ENCODE measurements at places on chromosomes 1 and 21.

DNA sequence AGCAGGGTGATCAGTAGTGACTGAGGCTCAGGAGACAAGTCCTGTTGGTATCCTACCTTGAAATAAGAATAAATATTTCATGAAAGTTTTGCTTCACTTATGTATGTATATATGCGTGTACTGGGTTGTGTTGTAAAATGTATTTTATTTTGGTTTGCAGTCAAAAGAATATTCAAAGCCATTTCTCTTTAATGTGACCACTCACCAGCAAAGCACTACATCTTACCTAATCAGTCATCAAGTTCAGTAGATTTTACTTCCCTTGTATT lies 11.0 kb downstream of the SCP2 start:
- no peak for DNase-seq

DNA sequence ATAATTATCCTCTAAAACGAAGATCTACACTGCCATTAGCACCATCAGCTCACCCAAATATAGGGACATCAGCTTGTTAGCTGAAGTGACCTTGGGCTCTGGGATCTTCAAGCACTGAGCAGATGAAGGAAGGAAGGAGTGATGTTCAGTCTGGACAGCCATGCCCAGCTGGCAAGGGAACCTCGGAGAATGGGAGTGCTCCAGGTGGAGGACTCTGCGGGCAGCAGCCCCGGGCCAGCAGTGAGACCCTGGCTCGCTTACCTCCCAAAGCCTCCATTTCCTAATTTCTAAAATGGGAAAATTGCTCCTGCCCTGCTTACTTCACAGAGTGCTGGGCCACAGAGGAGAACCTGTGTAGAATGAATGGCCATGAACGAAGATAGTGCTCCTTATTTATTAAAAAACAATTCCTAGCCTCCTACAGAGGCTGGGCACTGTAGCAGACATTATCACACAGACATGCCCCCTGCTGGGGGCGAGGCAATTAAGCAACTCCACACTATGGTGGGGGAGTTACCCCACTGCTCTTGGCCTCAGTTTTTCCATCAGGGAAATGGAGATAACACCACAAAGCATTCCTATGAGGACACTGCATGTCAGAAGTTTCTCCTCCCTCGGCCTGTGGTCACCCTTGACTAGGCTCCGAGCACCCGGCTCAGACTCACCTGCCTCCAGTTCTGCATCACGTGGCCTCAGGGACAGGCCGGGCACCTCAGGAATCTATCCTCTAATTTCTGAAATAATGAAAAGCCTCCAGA lies 117.6 kb downstream of the KCNN3 start:
- DNase-seq = peak; percentile 41

GRCh38 chr1:186559601-186560116 lies 98.7 kb upstream of the PDC start:
- no peak for DNase-seq

GRCh38 chr1:203937678-203938330 lies 76.4 kb downstream of the SNRPE start:
- no peak for DNase-seq

GRCh38 chr1:163604896-163605295 lies 283.1 kb downstream of the NUF2 start:
- no peak for DNase-seq

GRCh38 chr21:42780617-42781016 lies 98.7 kb downstream of the WDR4 start:
- no peak for DNase-seq

GRCh38 chr21:46001821-46002681 lies 20.5 kb downstream of the COL6A1 start:
- DNase-seq = peak; percentile 20

DNA sequence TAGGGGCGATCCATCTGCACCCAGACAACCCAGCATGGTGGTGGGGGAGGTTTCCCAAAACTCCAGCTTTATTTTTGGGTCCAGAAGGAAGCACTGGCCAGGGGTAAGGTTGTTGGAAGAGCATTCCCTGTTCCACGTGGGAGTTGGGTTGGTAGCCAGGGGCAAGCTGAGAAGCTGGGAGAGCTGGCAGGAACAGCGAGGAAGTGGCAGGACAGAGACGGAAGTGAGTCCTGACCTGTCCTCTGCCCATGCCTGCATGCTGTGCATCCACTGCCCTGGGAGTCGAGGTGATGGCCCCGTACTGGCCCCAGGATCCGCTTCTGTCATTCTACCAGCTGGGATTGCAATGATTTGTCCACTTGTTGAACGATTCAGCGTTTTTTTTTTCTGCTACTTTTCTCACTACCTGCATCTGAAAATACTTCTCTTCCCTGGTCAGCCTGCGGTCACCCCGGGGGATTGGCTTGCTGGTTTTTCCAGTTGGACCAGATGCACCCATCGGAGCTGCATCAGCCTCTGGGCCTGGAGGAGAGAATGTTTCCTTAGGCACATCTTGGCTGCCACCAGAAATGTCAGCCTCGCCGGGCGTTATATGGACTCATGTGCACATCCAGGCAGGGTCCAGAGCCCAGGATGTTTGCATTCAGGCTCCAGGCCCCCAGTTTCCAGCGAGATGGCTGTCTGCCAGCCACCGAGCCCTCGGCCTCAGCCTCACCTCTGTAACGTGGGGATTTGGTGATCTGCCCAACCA lies 28.3 kb upstream of the TMPRSS2 start:
- no peak for DNase-seq

DNA sequence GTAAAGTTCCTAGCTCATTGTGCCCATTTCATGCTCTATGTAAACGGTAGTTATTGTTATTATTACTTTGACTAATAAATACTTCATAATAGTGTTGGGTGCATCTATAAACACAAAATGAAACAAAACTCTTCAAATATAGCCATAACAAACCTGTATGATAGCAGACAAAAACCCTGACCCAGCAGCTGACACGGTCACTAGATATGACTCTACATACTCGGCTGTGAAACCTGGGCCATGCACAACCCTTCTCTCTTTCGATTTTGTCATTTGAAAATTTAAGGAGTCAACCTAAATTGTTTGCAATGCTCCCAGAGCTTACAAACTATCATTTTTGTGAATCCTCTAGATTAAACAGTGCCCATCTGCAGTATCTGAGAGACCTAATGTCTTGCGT lies 8.0 kb upstream of the RGS13 start:
- DNase-seq = no peak

DNA sequence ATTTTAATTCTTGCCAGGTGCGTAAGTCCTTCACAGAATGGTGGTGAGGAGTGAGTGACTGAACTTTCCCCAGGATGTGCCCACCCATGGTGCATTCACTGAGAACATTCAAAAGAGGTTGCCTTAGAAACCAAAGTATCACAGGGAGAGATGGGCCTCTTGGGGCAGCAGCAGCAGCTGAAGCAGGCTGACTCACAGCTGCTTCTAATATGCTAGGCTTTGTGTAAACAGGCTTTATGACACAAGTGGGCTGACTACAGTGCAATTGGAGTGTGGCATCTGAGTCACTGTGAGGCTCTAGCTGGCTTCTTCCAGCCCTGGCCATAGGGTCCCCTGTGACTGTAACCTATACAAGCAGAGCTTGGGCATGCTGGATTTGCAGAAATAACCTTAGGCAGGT lies 12.6 kb downstream of the PIGP start:
- no peak for DNase-seq

- DNase-seq = no peak
These were observed 183.5 kb downstream of the PATJ start for GRCh38 chr1:61925591-61926298.

Measured in activated T-cell treated with anti-CD3 and anti-CD28 coated beads, Interleukin-2, amount 50 U/mL, for 24 hours (primary cell).